Suppressor macrophage treated with lipopolysaccharide for 1 hour (primary cell): ENCODE measurements at places on chromosomes 7 and 10.

DNA sequence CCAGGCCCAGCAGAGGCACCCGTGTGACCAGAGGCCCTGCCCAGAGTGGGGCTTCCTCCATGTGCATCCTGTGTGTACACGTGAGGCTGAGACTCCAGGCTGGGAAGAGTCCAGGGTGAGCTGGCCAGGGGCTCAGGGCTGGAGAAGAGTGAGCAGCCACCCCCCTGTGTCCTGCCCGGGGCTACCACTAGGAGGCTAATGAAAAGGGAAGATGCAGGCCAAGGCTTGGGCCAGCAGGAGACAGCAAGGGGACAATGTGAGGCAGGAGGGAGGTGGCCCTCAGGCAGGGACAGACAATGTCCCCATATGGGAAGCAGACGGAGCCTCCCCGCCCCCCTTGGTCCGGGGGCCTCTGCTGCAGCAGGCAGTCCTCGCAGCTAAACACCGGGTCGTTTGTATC lies 102.0 kb downstream of the HIF1AN start:
- peak; percentile 42 for DNase-seq

GRCh38 chr10:10326116-10326515 lies 691.6 kb upstream of the CELF2 start:
- no peak for DNase-seq

- DNase-seq: no peak
These were observed 126.5 kb downstream of the ICA1 start for GRCh38 chr7:8135417-8135816.

DNA sequence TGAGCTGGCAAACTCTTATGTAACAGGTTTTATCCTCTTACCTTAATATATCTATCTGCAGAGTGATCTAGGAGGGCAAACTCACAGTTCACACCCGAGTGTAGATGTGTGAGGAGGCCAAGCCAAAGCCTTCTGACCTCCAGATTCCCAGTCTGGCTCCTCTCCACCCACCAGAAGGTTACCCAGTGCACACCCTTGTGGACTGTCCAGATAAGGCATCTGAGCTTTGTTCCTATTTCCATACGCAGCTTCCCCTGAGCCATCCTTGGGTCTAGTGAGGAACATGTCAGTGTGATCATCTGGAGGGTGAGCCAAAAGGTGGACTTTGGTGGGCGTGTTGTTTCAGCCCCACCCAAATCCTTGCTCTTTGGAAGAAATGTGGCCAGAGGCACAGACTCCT lies 203.0 kb upstream of the MEOX2 start:
- peak; percentile 45 for DNase-seq

DNA sequence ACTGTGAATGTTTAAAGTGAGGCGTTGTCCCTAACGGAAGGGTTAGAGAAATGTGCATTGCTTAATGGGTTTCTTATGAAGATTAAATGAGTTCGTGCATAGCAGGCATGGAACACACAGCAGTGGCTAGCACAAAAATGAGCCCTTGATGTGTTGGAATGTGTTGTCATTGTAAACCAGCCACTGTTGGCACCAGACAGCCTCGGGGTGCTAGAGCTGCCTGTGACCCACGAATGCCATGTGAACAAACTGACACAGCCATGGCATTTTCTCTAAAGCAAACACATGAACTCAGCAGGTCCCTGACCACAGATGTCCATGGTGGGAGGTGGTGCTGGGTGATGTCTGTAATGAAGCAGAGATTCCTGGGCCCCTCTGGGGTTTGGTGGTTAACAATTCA lies 111.1 kb upstream of the DPP6 start:
- no peak for DNase-seq

GRCh38 chr7:4775848-4776623 lies 613 bp downstream of the AP5Z1 start:
- DNase-seq: peak; percentile 79

- no peak for DNase-seq
These were observed 83.5 kb downstream of the PRR15 start for GRCh38 chr7:29647020-29647654.

GRCh38 chr7:20352573-20353306 lies 22.0 kb downstream of the ITGB8 start:
- peak; percentile 97 for DNase-seq
